ENCODE measurements at places on chromosomes 5 and 9.

GRCh38 chr5:59216841-59217240 is 634.0 kb downstream of the RAB3C start:
- DNase-seq = no peak

DNA sequence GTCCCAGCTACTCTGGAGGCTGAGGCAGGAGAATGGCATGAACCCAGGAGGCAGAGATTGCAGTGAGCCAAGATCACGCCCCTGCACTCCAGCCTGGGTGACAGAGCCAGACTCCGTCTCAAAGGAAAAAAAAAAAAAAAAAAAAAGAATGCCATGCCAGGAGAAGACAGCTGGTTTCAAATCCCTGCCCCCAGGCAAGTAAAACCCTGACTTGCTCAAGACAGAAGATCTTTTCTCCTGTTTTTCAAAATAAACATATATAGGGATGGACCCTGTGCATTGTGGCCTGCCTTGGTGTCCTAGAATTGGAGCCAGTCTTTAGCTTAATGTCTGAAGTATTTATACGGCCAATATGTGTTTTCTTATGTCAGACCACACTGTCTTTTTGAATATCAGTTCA is 177.1 kb downstream of the NR3C1 start:
- DNase-seq = no peak

GRCh38 chr5:115968770-115969169 is 6.5 kb downstream of the LVRN start:
- DNase-seq = no peak

DNA sequence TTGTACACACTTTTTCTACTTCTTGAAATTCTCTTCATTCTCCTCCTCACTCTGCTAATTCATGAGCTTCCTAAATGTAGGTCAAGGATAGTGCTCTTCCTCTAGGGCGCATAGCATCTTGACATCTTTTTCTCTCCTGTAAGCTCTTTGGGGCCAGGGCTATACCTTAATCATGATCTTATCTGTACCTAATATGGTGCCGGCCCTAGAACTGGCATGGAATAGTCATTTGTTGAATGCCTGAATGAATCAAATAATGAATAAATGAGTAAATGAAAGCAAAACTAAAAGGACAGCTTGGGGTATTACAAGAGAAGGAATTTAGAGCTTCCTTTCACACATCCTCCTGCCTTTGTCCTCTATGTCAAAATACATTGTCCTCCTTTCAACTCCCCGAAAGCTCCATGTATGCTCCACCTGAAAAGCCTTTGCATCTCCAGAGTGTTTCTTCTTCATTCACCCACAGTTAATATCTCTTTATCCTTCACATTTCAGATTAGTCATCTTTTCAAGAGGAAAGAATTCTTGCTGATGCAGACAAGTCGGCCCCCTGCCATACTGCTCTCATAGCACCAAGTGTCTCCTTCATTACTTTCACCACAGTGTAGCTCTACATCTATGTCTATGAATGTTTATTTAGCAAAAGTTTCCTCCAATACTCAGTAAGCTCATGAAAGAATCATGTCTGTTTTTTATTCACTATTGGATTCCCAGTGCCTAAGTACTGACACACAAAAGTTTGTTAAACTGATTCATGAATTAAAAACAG is 16.4 kb upstream of the PPP2R2B start:
- no peak for DNase-seq

DNA sequence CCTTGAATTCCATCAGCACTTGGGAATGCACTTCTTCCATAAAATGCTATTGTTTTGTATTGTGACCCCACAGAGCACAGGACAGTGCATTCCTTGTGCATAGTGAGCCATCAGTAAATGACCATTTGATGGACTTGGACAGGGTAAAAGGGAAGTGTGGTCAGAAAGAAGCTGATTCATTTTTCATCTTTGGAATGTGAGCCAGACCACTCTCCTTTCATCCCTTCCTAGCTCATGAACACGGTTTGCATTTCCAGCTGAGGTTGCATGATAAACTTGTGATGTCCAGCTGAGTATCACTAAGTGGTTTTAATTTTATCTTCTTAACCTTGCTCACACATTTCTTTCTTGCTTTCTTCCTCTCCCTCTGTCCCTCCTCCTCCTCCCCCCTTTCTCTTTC is 101.3 kb downstream of the NUDT12 start:
- no peak for DNase-seq

DNA sequence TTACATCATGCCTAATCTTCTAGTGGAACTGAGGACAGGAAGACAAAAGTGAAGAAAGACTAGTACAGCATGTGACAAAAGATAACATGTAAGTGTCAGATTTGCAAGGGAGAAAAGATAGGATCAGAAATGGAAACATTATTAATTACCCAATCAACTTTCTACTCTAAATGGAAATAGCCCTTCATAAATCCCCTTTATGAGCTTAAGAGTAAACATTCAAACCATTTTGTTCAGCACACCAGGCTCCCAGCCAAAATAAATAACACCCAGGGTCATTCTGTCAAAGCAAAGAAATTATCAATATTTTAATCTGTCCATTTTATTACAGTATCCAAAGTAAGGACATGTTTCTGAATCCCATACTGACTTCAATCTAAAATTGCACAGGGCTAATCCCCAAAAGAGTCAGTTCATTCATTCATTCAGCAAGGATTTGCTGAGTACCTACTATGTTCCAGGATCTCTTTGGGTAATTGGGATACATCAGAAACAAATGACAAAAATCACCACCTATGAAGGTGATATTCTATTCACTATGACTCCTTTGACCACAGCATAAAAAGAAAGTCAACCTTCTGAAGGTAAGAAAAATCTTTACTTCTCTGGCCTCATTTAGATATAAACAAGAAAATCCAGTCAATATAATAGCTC is 5.3 kb downstream of the PRELID2 start:
- DNase-seq = no peak

DNA sequence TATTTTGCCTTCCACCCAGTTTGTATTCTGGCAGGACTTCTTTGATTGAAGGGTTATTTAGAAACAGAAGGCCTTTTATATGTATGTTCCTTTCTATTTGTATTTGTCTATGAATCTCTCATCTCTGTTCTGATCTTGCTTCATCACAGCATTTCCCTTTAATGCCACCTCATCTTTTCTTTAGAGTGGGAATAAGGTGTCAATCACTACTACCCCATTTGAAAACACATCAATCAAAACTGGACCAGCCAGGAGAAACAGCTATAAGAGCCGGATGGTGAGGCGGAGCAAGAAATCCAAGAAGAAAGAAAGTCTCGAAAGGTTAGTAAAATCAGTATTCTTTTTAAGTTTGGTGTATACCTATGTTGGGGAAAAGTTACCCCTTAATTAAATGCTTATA is 36.3 kb downstream of the CD180 start:
- DNase-seq = no peak

DNA sequence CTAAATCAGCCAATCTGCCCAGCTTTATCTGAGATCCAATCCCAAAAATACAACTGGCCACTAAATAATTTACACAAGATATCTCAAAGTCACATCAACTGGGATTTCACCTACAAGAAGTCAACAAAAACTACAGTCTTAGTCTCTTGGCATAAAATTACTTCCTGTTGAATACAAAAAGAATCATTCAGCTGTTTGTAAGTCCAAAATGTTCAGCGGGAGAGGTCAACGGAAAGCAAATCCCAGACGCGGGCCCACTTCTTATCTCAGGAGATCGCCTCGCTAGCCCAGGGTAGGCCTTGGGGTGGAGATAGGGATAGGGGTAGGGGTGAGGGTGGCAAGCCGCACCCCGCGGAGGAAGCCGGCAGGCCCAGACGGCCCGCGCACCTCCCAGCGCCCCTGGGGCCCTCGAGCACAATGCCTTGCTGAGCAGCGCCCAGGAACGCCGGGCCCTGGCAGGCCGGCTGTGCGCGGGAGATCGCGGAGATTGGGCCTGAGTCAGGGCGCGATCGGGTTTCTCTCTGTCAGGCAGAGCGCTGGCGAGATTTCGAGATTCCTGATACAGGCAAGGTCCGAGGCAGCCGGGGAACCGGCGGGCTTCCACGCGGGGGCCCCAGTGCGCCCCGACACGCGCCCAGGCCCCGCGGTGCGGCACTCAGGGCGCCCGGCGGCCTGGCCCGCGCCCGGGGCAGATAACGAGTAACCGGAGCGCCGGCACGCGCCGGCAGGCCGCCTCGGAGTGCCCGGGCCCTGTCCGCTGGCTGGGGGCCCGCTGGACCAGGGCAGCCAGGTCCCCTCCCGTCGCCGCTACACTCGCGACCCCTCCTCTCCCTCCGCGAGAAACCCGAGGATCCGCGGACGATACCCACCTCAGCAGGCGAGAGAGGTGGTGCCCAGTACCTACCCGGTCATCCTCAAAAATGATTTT is 601 bp downstream of the HINT1 start:
- DNase-seq = peak; percentile 38

- DNase-seq = no peak
Measured at GRCh38 chr5:156444753-156445291, 117.9 kb downstream of the SGCD start.

GRCh38 chr9:136561779-136562178 is 15.9 kb upstream of the NOTCH1 start:
- no peak for DNase-seq

- DNase-seq = no peak
Measured at GRCh38 chr5:112560371-112560770, 141.3 kb upstream of the EPB41L4A start.

- no peak for DNase-seq
Measured at GRCh38 chr9:131173995-131174394, 48.6 kb downstream of the NUP214 start.

GRCh38 chr5:13659391-13659790 is 285.1 kb downstream of the DNAH5 start:
- DNase-seq = no peak

GRCh38 chr9:94782355-94783101 is 56.0 kb downstream of the AOPEP start:
- DNase-seq = no peak

GRCh38 chr9:133605856-133606707 is 3.1 kb downstream of the FAM163B start:
- DNase-seq = no peak

GRCh38 chr9:75019654-75020053 is 8.4 kb downstream of the CARNMT1 start:
- no peak for DNase-seq

GRCh38 chr9:72635197-72635596 is 113.8 kb downstream of the TMC1 start:
- no peak for DNase-seq

- no peak for DNase-seq
Measured at GRCh38 chr9:121453232-121453892, 46.3 kb downstream of the GGTA1 start.

DNA sequence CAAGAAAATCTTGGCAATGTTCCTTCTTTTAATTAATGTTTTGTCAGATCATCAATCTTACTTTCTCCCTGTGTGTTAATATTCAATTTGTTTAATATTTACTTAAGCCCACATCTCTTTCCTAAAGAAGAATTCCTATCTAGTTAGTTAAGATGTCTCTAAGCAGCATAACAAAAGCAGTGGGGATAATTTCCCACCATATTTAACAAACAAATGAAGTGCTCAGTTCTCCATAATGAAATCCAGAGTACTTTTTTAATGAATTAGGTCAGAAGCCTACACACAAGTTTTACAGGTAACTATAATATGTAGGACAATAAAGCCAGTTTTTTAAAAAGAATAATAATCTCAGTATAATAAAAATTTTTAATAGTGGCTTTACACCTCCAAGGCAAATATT is 1918.8 kb downstream of the EFNA5 start:
- no peak for DNase-seq

DNA sequence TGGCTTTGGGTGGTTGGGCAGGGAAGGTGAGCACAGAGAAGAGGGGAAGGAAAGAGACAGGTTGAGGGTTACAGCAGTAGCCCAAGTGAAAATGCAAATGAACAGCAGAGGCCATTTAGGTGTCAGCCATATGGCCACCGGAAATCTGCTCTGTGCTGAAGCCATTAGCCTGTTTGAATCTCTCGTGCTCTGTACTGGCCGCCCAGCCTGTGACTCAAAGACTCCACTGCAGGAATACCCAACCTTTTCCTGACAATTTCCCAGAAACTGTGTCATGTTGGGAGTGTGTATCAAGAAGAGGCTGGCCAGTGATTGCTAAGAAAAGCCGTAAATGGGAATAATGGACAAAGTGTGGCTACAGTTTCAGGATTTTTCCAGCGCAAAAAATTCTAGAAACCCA is 35.9 kb upstream of the RAI14 start:
- DNase-seq = no peak

GRCh38 chr5:178787889-178788288 is 57.4 kb upstream of the ZNF354A start:
- DNase-seq = no peak

DNA sequence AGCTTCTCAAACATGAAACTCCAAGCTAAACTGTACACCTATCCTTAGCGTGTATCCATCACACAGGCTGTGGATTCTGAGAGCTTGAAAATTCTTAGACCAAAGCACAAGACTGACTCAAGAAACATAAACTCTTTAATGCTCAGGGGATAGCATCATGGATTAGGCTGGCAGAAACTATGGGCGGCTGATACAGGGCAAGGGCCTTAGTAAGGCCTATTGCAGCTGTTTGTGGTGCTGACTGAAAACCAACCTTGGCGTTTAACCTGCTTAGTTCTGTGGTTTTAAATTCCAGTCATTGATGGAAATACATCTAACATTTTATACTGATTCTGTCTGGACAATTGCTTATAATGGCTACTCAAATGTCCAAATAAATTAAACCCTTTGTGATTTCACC is 183.7 kb downstream of the TLR4 start:
- no peak for DNase-seq

DNA sequence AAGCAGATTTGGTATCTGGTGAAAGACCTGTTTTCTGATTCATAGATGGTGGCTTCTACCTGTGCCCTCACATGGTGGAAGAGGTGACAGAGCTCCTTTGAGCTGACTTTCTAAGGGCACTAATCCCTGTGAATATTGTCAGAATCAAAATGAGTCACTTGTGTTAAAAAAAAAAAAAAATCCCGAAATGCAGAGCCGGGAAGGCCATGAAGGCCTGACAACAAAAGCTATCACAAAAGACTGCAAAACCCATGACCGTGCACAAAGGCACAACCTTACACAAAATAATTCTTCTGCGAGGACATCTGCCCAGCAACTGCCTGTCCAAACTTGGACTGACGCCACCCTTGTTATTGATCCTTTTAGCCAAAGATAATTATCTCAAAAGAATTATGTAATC is 19.6 kb upstream of the UBTD2 start:
- DNase-seq = no peak

DNA sequence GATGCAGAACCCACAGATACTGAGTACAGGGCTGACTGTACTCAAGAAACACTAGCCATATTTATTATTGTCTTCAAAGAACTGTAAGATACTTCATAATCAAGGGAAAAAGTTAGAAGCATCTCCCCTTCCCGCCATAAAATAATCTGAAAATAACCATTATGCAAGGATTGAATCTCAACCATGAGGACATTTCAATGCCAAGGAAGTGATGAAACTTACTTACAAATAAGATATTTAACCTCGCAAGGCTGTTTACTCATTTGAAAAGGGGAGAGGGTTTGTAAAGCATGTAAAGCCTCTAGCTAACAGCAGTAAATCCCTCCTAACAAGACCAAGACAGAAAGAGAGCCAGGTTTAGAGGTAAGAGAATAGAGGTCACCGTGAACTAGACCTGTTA is 6.3 kb downstream of the MYO10 start:
- DNase-seq = no peak

GRCh38 chr9:134371731-134372130 is 45.5 kb downstream of the RXRA start:
- DNase-seq = no peak

All from stimulated activated CD8-positive, alpha-beta memory T cell treated with anti-CD3 and anti-CD28 coated beads, Interleukin-15, amount 100 ng/mL, for 24 hours (primary cell).